ENCODE measurements at places on chromosomes 3 and 15.

DNA sequence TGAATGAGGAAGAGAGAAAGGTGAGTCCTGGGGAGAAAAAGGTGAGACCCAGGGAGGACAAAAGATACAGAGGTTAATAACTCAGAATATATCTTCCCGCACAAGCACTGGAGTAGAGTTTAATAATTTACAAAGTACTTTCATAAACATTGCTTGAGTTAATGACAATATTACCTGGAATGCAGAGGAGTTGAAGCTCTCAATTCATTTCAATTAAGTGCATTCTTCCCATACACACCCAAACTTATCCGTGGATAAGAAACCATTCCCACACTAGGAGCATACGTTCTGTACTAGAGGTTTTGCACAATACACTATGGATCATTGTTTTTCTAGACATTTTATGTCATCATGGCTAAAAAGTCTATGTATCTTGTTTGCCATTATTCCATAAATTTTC is 23.3 kb upstream of the KNG1 start:
- DNase-seq = no peak

DNA sequence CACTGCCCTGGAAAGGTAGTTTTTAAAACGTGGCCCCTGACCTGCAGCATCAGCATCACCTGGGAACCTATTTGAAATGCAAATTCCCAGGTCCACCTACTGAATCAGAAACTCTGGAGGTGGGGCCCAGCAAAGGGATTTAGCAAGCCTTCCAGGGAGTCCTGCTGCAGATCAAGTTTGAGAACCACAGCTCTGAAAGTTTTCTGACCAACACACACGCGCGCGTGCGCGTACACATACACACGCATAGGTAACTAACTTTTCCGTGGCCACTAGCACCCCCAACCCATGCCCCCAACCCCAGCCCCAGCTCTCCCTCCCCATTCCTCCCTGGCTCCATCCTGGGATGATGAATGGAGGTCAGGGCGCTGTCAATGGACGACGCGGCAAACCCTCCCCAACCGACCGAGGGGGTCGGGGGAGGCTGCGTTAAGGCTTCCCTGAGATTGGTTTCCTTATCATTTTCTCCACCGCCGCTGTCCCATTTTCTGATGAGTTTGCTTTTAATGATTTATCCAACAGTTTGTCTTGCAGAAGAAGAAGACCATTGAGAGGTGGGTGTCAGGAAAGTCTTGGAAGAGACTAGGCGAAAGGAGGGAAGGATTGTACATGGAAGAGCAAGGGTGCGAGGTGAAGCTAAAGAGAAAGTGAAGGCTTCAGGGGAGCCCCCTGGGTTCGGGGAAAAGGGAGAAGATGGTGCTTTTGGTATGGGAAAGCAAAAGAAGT is 590 bp upstream of the BOC start:
- DNase-seq = no peak

DNA sequence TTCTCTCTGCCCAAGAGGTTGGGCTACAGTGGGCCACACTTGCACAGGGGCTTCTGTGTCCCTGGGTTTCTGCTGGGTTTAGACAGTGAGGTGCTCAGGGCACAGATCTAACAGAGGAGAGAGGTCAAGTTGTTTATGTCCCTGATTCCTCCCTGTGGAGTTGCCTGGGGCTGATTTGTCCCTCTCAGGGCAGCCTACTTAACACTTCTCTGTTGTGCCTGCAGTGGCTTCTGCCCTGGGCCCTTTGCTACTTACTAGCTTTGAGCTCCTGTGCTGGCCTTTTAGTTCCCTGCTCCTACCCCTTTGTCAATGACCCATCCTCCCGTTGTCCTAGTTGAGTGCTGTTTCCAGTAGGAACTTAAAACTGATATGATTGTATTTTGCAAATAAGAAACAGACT is 114.0 kb upstream of the RGMA start:
- DNase-seq = no peak

DNA sequence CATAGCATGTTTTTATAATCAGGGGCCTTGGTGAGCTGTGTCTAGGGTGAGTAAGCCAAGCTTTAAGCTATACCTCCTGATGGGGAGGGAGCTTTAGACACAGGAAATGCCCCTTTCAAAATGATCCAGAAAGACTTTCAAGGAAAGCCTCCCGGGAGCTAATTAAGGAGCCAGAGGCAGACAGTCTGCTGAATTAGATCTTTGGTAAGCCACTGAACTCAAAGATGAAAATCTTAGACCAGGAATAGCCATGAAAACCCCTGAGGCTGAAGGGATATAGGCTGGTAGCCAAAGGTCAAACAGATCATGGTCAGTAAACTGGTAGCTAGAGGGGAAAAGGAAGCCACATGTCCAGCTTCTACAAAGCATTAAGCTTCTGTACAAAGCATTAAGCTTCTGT is 42.7 kb upstream of the GAP43 start:
- DNase-seq = no peak

- DNase-seq = no peak
Measured at GRCh38 chr15:40368719-40369473, 10.9 kb downstream of the DISP2 start.

- no peak for DNase-seq
Measured at GRCh38 chr15:39501366-39502081, 79.4 kb upstream of the THBS1 start.

DNA sequence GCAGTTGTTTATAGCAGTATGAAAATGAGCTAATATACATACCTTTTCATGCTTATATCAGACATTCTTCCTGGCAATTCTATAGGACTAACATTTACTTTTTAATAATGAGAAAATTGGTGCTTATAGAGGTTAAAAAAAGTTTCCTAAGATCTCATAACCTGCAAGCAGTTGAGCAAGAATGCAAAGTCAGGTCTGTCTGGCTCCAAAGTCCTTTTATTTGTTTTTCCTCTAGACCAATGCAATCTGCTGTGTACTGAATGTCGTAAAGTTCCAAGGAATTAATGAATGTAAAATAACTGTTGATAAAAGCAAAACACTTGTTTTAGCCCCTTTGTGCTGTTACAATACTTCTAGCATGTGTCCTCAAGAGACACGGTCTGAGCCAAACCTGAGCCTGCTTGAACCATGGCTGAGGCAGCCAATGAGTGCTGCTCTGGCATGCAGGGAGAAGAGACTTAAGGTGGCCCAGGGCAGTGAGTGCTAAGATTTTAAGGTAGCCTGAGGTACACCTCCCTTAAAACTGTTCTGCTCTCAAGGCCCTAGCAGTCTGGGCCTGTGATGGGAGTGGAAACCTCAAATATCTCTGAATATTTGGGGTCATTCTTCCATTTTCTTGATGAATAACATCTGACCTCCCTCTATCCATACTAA is 555.1 kb upstream of the NAALADL2 start:
- DNase-seq = no peak

DNA sequence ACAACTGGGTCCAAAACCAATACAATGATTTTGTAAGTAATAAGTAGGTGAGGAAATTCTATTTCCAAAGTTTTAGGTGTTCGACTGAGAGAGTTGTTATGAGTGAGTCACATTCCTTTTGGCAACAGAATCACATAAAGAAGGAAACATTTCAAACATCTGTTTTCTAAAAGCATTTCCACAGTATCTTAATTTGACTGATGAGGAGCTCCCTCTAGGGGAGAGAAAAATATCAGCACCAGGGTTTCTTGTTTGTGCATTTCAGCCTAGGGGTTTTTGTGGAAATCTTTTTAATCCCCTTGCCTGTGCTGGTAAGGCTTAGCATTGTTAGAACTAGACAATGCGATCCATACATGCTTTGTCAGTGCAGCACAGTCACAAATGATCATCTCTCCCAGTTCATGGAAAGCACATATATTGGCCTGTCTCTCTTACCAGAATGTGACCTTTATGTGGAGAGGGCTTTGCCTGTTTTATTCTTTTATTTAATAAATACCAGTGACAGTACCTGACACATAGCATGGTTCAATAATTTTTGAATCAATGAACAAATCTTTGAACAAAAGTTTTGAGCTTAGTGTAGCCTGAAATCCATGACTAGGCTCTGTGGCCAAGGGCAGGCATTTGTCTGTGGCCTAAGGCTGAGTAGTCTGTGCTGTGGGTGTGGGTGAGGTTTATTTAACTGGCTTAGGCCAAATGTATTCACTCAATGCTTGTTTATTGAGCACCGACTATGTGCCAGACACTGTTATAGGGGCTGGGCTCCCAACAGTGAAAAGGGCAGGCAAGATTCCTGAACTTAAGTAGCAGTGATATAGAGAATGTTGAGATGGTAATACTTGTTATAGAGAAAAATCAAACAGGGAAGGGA is 21.1 kb upstream of the IQCF6 start:
- peak; percentile 78 for DNase-seq

GRCh38 chr3:187251599-187251998 is 39.9 kb downstream of the MASP1 start:
- no peak for DNase-seq

DNA sequence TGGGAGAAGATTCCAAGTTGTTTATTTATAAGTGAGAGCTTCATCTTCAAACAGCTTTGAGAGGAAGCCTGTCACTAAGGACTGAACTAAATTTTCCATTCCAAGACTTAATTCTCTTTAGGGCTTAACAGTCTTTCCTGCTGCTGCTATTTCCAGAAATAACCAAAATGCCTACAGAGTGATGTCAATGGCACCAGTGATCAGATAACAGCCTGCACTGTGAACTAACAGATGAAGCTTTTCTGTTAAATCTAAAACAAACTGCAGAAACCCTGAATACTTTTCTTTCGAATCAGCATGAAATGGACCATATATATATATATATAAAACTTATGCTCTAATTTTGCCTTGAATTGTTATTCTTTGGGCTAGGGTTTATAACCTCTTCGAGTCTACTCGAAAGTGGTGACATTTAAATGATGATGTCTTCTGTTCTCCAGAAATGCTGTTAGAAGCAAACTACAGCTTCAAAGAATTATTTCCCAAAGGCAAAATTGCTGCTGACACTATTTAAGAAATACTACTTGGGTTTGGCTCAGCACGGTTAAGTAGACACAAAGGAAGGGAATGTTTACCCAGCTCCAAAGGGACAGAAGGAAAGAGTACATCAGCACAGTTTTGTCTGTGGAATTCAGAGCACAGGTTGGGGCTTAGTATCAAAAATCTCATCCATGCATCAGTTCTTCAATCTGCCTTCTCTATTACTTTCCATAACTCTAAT is 238.5 kb upstream of the LRRN1 start:
- no peak for DNase-seq

- DNase-seq = no peak
Measured at GRCh38 chr3:19347671-19348070, 199.4 kb downstream of the KCNH8 start.

DNA sequence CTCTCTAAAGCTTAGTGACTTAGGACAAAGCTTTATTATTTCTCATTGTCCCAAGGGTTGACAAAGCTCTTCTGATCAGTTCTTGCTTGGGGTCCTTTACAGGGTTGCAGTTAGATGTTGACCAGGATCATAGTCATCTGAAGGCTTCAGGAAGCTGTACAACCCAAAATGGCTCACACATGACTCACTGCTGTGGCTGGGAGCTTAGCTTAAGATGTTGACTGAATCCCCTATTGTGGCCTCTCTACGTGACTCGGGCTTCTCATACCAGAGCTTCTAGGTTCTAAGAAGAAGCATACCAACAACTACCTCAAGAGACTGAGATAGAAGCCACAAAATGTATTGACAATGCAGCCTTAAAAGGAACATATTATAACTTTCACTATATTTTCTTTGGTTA is 569.6 kb upstream of the ROBO2 start:
- peak; percentile 89 for DNase-seq

- no peak for DNase-seq
Measured at GRCh38 chr3:182807061-182807460, 13.8 kb downstream of the ATP11B start.

- DNase-seq = no peak
Measured at GRCh38 chr3:36991147-36991546, 1.8 kb downstream of the EPM2AIP1 start.

DNA sequence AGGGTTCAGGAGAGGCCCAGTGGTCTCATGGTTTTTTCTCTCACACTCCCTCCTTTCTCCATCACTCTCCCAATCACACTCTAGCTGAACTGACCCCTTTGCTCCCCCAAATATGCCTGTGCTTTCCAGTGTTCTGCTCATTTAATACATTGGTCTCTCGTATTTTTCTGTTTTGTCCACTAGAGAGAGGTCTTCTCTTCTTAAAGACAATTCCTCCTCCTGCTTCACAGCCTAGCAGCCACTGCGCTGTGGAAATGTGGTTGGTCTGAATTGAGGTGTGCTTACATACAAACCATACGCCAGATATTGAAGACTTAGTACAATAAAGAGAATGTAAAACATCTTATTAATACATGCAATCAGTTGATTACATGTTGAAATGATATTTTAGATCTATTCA is 60.6 kb upstream of the XCR1 start:
- peak; percentile 71 for DNase-seq

- DNase-seq = no peak
Measured at GRCh38 chr15:69380100-69380725, 33.9 kb upstream of the KIF23 start.

DNA sequence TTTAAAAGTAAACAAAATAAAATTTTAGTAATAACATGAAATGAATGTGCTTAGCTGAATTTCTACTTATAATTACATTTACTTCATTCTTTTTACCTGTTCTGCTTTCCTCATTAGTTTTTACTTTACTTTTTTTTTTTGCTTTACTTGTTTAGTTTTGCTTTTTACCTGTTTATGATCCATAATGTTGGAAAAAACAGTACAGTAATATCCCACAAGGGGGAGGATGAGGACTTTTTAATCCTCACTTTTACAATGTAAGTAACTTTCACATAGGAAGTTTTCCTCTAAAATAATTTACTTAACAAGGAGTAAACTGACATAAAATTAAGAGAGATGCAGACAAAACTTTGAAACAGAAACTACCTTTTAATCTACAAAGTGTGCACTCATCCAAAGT is 268.7 kb downstream of the TBC1D5 start:
- DNase-seq = no peak

- no peak for DNase-seq
Measured at GRCh38 chr3:100765437-100765975, 56.2 kb downstream of the TFG start.

DNA sequence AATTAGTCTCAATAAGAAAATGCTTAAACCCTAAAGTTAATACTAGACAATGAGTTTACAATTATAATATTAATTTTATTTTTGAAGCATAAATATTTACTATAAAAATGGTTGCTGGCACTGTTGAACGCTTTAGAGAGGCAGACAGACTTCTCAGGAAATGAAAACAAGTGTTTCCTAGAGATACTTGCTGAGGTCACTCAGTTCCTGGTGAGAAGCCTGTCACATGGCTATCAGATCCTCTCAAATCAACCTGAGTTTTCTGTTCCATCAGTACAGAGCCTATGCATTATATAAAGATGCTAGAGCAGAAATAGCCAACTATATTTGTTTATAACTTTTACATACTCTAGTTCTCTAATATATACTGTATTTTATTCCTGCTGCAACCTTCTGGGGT is 109.2 kb downstream of the MYO5A start:
- no peak for DNase-seq
